ENCODE measurements at places on chromosomes 1 and 21.

DNA sequence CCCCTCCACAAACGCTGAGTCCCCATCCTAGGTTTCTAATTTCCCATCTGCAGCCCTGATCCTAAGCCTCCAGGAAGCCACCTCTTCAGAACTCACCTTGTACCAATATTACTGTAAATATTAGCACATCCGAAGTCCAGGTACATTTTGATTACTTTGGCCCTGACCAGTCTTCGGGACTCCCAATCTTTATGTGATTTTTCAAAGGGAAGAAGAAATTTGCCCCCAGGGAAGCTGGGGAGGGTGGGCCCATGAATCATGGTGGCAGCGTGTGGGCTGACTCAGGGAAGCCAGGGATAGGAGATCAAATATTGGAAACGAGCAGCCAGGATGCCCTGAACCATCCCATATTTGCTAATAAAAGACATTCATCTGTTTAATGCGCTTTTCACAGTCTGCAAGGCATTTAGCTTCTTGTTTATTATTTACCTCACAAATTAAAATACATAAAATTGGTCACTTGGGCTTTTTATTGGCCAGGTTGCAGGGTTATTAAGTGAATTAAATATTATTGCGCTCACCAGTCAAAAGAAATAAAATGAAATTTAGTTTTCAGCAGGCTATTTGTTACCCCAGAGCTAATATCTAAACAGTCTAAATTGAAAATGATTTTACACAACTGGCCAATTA lies 46.6 kb downstream of the KIAA0040 start:
- no peak for DNase-seq

DNA sequence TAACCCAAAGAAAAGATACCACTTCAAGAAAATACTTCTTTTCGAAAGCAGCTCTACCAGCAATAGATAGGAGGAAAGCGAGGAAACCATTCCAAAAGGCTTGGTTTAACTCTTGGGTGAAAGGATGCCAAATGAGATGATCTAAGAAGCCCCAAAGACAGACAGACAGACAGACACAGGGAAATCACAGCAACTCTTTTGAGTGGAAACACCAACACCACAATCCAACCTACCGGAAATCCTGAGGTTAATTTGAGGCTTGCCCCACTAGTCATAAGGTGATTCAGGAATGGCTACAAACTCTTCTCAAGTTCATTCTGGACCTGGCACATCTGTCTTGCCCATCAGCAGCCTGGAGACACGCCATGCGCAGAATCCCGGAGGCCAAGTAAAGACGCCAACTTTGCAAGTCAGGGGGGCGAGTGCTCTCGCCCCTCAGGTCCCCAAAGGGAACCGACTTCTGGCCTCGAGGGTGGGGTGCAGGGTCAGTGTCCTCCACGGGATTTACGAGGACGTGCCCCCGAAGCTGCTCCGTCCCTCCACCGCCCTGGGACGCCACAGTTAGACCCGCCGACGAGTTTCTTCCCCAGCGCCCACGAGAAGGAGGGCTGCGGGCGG lies 778 bp downstream of the EVI5 start:
- no peak for DNase-seq

DNA sequence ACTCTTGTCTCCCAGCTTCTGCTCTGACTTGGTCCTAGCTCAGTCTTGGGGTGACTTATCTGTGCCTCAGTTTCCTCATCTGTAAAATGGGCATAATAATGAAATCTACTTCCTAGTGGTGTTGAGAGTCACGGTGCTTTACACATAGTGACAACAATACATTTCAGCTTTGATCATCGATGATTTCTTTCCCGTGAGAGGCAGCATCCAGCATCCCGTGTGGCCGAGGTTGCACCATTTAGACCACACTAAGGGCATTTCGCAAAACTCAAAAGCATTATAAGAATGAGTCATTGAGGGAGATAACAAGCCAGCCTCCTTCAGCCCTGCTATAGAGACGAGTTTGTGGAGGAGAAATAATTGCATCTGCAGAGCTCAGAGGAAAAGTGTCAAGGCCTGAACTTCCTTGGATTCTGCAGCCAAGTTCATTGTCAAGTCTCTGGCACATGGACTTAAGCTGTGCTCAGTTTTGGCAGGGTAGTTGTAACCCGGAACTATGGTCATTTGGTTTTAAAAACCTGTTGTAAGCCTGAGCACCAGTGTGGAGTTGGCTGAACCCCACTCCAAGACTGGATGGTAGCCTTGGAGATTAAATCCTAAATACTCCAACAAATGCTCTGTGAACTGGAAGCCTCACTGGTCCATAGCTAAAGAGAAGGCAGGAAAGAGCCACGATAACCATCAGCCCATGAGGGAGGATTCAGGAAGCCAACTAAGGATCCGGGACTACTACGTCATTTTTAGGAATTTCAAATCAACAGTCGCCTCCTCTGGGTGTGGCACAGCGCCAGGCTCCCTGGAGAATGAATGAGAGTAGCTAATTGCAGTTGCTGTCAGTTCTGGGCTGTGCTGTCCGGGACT lies 64.2 kb downstream of the TCP10L start:
- no peak for DNase-seq

DNA sequence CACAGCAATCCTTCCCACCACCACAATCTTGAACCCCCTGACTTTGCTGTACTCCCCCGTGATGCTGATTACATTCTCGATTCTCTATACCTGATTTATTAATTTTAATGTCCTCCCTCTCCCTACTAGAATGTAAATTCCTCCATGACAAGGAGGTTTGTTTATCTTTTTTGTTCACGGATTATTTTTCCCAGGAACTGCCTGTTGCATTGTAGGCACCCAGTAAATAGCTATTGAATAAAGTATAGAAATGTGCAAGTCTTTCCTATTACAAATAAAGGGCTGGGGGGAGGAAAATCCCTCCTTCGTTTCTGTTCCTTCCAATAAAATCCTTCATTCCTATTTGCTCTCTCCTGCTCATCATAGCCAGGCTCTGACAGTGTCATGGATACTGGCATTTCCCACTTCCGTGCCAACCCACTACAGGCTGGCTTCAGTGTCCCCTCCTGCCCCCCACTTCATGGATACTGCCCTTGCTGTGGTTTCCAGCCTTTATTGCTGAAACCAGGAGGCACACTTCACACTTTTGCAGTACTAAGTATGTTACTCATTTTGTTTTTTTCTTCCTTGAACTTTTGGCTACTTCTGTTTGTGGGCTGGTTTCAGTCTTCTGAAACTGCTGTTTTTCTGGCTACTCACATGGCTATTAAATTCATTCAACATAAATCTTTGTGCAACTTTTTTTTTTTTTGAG lies 7.5 kb downstream of the KIF1B start:
- DNase-seq = no peak

GRCh38 chr1:233681285-233681684 lies 67.4 kb downstream of the KCNK1 start:
- no peak for DNase-seq

DNA sequence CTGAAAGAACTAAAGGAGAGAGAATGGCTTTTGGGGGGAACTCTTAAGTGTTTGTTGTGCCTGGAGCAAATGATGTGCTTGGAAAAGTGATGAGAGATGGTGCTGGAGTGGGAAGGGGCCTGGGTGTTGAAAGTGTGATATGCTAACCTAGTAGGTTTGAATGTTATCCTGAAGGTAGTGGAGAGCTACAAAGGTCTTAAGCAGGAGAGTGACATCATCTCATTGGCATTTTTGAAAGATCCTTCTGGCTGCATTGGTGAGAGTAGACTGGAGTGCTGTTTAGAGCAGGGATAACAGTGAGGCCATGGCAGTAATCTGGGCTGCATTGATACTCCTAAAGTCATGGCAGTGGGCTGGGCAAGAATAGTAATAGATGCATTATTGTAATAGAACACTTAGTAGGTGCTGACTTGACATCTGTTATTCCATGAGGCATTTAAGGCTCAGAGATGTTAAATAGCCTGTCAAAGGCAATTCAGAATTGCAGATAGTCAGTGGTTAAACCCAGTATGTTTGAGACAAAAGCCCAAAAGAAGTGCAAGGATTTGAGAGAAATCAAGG lies 44.5 kb downstream of the MDM4 start:
- no peak for DNase-seq

GRCh38 chr1:69862906-69863305 lies 295.2 kb downstream of the LRRC7 start:
- no peak for DNase-seq

- DNase-seq = no peak
Measured at GRCh38 chr1:240582953-240583352, 29.0 kb downstream of the GREM2 start.

DNA sequence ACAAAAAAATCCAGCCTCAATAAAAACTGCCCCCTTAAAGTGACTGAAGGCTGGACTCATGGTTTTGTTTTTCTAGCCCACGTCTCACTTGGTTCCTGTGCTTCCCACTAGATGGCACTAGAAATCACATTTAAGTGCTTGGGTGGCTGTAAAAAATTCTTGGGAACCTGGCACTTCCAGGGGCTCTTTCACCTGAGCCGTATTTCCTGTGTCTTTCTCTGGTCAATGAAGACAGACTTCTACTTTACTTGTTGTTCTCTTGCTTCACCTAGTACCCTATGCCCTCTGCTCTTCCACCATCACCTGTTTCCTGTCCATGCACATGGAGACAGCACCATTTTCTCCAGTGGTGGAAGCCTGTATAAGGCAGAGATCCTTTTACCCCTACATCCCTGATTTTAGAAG lies 20.0 kb downstream of the METTL13 start:
- peak; percentile 41 for DNase-seq

DNA sequence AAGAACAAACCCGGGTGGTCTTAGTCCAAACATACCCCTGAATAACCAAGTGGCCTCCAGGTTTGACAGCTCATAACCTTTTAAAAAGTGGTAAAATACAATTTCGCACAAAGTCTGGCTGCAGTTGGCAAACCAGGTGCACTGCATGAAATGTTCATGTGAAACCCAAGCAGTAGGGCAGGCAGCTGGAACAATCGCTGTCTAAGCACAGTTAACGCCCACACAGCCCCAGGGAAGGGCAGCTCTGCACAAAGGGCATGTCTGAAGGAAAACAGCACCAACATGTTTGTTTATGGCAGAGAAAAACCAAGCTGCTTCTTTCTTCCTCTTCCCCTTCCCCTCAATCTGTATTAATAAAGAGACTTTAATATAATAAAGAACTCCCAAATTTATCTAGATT lies 49.5 kb downstream of the KIAA1614 start:
- no peak for DNase-seq

DNA sequence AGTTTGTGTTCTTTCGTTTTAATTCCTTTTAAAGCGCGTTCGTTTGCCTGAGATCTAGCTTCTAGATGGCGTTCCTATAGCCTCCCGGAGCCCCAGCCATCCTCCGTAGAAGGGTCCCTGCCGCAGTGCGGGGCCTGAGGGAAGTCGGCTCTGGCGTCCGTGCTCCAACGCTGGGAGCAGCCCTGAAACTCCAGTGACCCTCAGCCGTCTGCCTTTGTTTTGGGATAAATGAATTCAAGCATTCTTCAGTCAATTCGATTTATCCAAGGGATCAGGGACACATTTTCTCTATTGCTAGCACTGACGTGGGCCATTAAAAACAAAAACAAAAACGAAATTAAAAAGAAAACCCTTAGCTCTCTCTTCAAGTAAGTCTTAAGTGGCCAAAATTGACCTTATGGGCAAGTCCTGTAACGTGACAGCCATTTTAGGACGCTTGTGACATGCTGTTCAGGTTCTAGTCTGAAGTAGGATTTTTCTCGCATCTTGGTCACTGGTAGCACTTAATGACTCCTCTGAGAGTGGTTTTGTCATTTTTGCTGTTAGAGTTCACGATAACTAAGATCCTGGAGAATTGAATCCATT lies 742 bp upstream of the HSPA13 start:
- no peak for DNase-seq

GRCh38 chr1:145863282-145864018 lies 4.6 kb upstream of the PIAS3 start:
- no peak for DNase-seq

DNA sequence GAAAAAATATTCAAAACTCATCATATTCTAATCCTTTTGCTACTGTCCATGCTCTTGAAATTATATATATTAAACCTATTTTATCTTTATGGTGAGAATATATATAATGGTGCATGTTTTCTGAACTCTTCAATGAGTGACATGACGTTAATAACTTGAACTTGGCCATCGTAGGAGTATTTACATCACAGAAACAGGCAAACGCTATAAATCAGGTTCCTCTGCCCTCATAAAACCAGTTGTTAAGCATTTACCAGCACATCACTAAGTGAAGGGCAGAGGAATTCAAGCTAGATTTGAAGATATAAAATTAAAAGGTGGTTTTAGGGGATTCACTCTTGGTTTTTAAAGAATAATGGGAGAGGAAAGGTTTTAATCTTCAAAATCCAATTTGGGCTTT lies 20.5 kb downstream of the NID1 start:
- DNase-seq = no peak

- no peak for DNase-seq
Measured at GRCh38 chr1:50724626-50725286, 235.3 kb downstream of the FAF1 start.

- no peak for DNase-seq
Measured at GRCh38 chr1:244137276-244137675, 86.2 kb downstream of the ZBTB18 start.

GRCh38 chr1:178973652-178974101 lies 52.0 kb upstream of the FAM20B start:
- DNase-seq = no peak

DNA sequence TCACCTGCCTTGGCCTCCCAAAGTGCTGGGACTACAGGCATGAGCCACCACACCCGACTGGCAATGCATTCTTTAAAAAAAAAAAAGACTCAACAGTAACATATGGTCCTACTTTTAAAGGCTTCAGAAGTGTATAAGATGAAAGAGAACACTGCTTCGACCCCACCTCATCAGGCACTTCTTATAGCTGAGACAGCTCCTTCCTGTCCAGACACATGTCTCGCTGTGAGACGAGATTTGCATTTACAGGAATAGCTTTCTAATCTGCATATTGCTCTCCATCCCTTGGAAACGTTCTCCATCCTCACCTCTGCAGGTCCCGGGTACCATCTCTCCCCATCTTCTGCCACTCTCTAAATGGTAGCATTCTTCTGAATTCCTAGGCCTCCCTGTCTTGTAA lies 6.7 kb downstream of the AZIN2 start:
- DNase-seq = no peak

DNA sequence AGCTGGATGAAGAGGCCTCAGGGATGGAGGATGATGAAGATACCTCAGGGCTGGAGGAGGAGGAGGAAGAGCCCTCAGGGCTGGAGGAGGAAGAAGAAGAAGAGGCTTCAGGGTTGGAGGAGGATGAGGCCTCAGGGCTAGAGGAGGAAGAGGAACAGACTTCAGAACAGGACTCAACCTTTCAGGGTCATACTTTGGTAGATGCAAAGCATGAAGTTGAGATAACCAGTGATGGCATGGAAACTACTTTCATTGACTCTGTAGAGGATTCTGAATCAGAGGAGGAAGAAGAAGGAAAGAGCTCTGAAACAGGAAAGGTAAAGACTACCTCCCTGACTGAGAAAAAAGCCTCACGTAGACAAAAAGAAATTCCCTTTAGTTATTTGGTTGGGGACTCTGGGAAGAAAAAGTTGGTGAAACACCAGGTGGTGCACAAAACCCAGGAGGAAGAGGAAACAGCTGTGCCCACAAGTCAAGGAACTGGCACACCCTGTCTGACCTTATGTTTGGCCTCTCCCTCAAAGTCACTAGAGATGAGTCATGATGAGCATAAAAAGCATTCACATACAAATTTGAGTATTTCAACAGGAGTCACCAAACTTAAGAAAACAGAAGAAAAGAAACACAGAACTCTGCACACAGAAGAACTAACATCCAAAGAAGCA lies 15.4 kb downstream of the L1TD1 start:
- DNase-seq = no peak

GRCh38 chr21:40335704-40336103 lies 468.5 kb downstream of the PCP4 start:
- no peak for DNase-seq

- DNase-seq = no peak
Measured at GRCh38 chr1:12549460-12550349, 68.3 kb downstream of the DHRS3 start.

All from D721Med (cell line).